ENCODE measurements at places on chromosomes 4 and X. TPM values are rescaled to one million over a fixed set of nuclear protein-coding genes. Genes with fewer than 3 reads are reported as not detected.

DNA sequence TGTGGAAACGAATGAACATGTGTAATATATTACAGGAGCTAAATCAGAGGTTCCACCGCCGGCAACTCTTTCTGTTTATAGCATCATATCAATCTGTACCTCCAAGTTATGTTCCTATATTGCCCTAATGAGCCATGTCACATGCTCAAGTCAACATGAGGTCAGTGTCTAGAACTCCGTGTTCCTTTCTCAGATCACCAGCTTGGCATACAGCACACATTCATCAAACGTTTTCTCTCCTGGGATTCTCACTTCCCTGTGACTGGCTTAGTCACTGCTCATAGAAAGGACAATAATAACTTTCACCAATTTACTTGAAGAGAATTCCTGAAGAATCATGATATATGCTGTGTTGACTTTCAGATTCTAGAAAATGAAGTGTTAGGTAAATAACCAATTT, 532.0 kb upstream of the SPANXN1 start:
- no peak for DNase-seq

DNA sequence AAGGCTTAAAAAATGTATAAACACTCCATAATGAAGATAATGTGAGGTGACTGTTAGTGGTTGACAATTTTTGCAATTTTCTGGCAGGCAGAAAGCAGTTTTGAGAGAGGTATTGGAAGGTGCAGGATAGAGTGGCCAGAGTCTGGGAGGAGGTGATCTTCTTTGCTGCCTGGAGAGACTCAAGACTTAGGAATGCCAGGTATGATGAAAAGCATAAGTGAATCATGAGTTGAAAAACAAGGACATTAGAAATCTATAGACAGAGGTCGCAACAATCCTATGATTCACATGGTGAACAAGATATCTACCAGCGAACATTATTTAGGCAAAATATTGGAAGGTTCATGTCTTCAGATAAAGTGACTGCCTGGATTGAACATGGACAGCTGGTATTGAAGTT, 118.5 kb downstream of the CFAP299 start:
- DNase-seq = no peak

DNA sequence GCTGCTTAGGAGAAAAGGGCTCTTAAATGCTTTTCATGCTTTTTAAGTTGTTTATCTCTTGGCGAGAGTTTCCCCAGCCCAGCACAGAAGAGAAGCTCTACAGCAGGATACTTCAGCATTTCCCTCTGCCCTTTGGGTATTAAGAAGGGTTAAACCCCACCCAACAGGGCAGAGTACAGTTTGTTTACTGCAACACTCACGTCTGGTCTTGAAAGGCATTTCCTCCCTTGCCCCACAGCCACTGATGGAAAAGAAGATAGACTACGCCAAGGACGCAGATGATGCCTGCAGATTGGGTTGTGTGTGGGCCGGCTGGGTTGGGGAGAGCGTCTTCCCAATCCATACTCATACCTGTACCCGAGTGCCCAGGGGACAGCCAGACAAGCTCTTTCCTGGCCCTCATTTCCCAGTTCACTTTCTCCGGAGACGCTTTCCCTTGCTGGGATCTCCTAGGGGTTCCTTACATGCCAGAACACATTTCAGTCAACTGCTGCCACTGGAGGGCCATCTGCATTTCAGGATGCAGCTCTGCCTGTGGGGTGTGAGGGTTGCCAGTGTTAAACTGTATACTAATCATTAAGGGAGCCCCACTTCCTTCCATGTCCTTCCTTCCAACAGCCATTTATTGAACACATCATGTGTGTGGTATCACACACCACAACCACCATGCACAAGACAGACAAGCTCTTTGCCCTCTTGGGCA, 96.5 kb upstream of the DHX15 start:
- DNase-seq = no peak

- no peak for DNase-seq
Measured at GRCh38 chr4:48184882-48185281, 50.8 kb upstream of the TXK start.

Gene ERAS
- not detected for polyA plus RNA-seq

Gene SPANXN4
- not detected for polyA plus RNA-seq
